ENCODE measurements at places on chromosomes 7 and 10. TPM values are rescaled to one million over a fixed set of nuclear protein-coding genes. Genes with fewer than 3 reads are reported as not detected.

Gene OR2A1
- not detected for total RNA-seq

Gene MPP7
- 0.28 TPM for total RNA-seq

Gene MUC12
- 0.92 TPM for total RNA-seq

Gene ANKRD1
- 0.18 TPM for total RNA-seq

Gene SPAM1
- not detected for total RNA-seq

Gene SP8
- not detected for total RNA-seq
